Hepatocyte (in vitro differentiated cells): ENCODE measurements at places on chromosomes 13 and 19.

DNA sequence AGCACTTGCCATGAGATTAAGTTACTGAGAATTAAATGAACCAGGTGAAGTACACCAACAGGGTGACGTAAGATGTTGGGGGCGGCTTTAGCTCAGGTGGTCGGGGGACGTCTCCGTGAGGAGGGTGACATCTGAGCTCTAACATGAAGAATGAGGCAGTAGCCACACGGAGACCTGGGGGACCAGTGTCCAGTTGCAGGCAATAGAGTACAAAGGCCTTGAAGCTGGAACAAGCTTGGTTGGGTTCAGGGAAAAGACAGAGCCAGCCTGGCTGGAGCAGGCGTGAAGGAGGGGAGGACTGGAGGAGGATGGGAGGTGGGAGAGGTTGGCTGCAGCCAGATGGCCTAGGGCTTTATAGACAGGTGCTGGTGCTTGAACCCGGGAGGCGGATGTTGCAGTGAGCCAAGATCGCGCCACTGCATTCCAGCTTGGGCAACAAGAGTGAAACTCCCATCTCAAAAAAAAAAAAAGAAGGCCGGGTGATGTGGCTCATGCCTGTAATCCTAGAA is 1.6 kb downstream of the SPINT2 start:
- no peak for DNase-seq

DNA sequence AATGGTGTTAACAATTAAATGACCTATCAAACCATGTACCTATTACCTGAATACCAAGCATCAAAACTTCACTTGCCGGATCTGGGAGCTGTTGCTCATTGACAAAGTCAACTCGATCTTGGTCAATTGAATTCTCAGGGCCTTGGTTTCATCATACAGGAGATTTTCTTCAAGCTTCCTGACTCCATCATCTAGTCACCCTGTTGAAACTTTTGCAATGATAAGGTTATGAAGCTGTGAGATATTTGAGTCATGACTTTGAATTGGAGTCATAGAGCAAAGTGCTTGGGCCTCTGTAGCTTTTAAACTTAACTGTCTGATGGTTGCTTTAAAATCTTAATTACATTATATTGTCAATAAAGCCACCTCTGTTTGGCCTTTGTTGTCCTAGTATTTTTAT is 260.9 kb downstream of the COG6 start:
- DNase-seq, result no peak

- no peak for DNase-seq
Observed at GRCh38 chr13:50993934-50994333, 84.3 kb downstream of the RNASEH2B start.

GRCh38 chr19:1945899-1946298 is 4.9 kb downstream of the CSNK1G2 start:
- peak; percentile 53 for DNase-seq

DNA sequence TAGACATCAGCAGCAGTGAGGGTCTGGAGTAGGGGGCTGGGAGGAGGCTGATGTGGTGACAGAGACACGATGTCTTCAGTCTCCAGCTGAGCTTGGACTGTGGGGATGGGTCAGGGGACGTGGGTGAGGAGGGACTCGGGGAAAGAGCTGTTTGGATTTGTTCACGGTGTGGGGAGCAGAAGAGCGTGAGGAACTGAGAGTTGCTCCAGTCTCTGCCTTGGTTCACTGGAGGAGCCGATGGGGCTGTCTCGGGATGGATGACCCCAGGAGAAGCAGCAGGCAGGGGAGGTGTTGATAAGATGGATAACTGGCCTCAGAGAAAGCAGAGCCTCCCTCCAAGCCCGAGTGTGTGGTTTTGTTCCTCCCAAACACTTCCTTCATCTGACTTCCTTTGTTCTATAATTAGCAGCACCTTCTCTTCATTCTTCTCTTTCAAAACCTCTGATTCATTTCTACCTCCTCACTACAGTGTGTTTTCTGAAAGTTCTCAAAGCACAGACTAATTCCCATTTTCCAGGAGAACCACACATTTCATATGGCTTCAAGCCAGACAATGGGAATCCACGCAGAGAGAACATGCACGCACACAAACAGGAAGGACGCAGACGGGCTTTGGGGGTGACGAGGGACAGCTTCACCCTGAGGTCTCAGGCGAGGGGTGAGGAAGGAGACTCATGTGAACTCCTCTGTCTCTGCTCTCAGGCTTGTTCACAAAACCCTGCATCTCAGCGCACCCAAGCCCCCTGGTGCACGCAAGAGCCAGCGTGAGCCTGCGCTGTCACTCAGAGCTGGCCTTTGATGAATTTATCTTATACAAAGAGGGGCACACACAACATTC is 18.6 kb downstream of the LAIR2 start:
- DNase-seq, result no peak

- DNase-seq, result no peak
Observed at GRCh38 chr13:112101360-112101930, 34.5 kb downstream of the SOX1 start.

DNA sequence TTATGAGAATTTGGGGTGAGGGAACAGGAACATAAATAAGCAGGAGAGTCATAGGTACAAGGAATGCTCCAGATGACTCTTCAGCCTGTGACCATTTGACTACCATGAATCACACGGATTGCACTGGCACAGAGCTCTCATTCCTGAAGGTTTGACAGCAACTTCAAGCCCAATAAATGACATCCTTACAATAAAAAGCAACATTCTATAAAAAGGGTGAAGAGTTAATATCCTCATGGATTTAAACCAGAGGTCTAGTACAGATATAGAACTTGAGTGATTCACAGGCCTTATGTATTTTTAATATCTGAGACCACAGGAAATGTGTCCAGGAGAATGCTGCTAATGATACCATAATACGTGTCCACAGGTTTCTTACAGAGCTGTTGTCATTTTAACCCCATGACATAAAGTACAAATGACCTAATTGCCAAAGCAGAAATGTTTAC is 158.1 kb downstream of the IRS2 start:
- DNase-seq, result no peak

- DNase-seq, result no peak
Observed at GRCh38 chr19:50323782-50324133, 5.4 kb downstream of the KCNC3 start.

DNA sequence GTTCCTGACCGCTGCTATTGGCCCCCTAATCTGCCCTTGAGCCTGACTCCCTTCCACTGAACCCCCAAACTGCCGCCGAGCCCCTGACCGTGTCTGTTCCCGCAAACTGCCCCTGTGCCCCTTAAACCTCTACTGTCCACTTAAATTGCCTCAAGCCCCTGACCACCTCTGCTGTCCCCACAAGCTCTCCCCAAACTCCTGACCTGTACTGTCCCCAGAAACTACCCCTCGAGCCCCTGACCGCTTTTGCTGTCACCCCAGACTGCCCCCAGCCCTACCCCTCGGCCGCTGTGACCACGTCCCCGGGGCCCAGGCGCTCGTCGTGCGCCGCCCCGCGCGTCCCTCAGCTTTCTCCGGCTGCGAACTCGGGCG is 382 bp downstream of the ZNF77 start:
- no peak for DNase-seq

GRCh38 chr13:47399599-47399998 is 502.7 kb upstream of the HTR2A start:
- no peak for DNase-seq

- no peak for DNase-seq
Observed at GRCh38 chr19:40407714-40408597, 5.2 kb downstream of the PRX start.

DNA sequence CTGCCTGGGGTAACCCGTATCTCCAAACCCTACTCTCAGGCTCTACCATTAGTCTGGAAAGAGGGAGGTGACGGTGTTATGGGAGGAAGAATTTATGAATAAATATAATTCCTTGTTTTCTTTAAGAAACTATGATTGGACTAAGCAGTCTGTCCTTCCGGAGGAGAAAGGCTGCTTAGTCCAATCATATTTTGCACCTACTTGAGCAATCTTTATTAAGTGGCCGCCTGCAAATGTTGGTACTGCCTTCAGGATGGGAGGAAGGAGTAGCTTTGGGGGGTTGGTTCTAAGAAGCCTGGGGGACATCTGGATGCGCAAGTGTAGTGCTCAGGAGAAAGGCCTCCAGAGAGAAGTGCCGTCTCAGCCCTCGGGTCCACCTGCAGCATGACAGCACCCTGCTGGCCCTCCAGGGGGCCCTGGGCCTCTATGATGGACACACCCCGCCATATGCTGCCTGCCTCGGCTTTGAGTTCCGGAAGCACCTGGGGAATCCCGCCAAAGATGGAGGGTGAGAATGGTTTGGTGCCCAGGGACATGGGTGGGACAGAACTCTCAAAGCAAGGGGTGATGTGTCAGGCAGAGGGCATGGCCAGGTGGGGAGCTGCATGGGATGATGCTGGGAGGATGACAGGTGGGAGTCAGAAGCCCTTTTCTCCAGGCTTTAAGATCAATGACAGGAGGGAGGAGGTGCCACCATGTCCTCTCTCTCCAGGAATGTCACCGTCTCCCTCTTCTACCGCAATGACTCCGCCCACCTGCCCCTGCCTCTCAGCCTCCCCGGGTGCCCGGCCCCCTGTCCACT is 4.1 kb downstream of the ACP4 start:
- DNase-seq, result peak; percentile 47

DNA sequence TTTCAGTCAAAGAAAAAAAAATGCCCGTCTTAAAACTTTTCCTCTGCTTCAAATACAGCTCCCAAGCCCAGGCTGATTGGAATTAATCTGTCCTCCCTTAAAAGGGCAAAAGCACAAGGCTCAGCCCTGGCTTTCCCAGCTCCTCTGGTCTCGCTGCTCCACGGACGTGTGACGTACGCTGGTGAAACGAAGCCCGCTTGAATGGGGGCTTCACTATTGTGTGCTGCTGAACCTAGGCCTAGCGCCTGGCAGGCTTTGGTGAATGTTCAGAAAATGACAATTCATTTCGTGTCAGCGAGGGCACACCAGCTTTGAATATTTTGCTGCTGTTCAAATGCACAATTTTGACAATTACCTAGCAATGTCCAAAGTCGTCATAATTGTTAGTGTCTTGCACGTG is 615 bp upstream of the ZNF135 start:
- DNase-seq, result no peak

DNA sequence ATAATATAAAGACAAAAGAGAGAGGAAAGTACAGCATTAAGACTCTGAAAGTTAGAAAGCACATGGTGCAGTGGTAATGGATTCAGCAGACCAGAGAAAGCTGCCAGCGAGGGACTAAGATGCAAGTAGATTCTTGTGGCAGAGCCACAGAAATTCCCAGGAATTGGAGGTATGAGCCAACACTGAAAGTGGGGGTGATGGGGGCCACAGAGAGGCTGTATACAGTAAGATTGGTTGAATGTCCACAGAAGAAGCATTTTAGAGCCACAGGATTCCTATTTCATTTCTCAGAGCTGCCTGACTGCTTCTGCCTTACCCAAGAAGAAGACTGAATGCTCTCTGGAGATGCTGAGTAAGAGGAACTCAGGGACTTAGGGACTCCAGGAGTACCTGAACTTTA is 295.0 kb downstream of the LMO7 start:
- no peak for DNase-seq

DNA sequence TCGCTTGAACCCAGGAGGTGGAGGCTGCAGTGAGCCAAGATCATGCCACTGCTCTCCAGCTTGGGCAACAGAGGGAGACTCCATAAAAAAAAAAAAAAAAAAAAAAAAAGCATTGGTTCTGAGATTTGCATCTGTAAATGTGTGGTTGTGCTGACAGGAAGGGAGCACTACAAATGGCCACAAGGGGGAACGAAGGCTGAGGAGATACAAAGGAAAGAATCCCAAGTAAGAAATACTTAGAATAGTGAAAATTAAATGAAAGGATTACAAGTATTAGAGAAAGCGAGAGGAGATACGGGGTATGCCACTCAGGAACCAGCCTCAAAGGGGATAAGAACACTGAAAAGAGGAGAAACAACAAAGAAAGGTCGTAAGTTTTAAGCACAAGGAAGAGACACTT is 284.9 kb downstream of the KLF12 start:
- peak; percentile 42 for DNase-seq

DNA sequence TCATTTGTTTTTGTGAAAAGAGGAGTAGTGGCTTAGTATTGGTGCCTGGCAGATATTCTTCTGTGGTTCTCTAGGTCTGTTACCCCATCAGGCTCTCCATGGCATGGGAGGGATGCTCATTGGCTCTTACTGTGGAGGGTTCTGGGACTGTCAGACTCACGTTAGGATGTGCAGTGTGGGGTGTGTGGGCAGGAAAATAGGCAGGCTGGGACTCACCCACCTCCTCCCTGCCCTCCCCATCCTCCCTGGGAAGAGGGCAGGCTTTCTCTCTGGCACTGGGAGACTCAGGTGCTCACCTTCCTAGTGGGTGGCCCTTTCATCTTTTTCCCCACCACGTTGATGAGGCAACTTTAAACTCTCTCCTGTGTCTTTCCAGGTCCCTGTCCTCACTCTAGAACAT is 44.2 kb downstream of the ZNF536 start:
- DNase-seq, result no peak

DNA sequence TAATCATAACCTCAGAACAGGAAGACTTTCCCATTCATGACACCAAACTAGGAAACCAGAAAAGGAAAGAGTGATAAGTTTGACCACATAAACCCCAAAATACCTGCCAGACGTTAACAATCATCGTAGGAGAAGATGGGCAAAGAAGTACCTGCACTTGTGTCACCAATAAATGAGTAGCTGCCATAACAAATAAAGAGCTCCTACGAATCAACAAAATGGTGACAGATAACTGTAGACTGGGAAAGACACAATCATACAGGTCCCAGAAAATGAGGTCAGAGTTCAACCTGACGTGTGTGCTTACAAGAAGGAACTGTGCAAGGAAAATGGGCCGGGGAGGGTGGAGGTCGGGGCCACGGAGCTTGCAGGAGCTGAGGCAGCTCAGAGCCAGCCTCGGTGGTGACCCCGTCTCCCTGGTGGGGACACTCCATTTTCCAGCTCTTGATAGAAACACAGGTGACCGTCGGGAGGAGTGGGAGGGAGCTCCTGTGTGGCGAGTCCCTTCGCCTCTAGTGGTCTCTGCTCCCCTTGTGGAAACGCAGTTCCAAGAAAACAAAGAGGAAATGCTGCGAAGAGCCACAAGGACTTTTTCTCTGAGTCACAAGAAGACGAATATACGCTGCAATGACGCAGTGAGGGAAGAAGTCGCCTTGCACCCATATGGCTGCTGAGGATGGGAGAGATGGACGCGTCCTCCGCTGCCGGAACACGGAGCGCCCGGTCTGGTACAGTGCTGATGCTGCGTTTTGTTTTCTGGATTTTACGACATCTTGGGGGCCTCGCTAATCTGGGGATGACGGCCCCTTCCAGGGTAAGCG is 9.5 kb downstream of the PIP5K1C start:
- no peak for DNase-seq

- no peak for DNase-seq
Observed at GRCh38 chr13:48492096-48492440, 40.8 kb downstream of the RCBTB2 start.
